H9 (cell line): ENCODE measurements at places on chromosomes 6 and 20. TPM values are rescaled to one million over a fixed set of nuclear protein-coding genes. Genes with fewer than 3 reads are reported as not detected.

The CD93 gene
- not detected in 2 replicates for total RNA-seq

- DNase-seq = no peak
Observed at GRCh38 chr20:4018023-4018748, 2.8 kb upstream of the RNF24 start.

GRCh38 chr6:113833537-113833936, 23.6 kb upstream of the MARCKS start:
- no peak for DNase-seq

DNA sequence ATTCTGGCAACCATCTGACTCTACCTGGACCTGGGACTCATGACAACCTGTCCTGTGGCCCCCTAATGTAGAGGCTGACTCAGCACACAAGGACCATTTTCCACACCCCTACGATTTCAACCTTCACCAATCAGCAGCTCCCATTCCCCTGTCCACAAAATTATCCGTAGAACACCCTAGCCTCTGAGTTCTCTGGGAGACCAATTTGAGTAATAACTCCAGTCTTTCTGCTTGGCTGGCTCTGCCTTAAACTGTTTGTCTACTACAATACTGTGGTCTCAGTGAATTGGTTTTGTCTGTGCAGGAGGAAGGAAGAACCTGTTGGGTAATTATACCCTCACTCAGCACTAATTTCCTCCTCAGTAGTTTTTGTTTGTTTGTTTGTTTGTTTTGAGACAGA, 99.3 kb upstream of the MRPS10 start:
- no peak for DNase-seq

DNA sequence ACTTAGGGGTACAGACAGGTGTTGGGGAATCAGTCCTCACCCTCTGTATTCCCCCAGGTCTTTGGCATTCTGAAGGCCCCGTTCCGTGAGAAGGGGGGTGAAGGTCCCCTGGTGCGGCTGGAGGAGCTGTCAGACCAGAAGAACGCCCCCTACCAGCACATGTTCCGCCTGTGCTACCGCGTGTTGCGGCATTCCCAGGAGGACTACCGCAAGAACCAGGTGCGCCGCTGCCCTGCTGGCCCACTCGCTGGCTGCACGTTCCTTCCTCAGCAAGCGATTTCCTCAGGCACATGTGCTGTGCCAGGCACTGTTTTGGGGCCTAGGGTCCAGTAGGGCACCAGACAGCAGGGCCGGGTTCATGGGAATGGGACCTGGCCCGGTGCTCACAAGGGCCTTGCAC, 44.4 kb downstream of the UQCC2 start:
- no peak for DNase-seq

The AHCY gene
- total RNA-seq = 461 and 473 TPM in 2 replicates

The MAD2L1BP gene
- total RNA-seq = 46.3 and 47.6 TPM in 2 replicates

GRCh38 chr6:87902383-87902782, 145.3 kb upstream of the SPACA1 start:
- DNase-seq = no peak

DNA sequence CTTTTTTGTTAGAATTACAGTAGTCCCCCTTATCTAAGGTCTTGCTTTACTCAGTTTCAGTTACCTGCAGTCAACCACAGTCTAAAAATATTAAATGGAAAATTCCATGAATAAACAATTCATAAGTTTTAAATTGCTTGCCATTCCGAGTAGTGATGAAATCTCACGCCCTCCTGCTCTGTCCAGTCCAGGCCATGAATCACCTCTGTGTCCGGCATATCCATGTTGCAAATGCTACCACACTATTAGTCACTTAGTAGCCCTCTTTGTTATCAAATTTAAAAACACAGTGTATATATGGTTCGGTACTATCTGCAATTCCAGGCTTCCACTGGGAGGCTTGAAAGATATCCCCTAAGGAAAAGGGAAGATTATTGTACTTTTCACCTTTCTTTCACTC, 164.6 kb upstream of the FAM83B start:
- DNase-seq = no peak

The PLG gene
- not detected in 2 replicates for total RNA-seq

The MAP3K7 gene
- total RNA-seq = 29.2 and 31.3 TPM in 2 replicates

DNA sequence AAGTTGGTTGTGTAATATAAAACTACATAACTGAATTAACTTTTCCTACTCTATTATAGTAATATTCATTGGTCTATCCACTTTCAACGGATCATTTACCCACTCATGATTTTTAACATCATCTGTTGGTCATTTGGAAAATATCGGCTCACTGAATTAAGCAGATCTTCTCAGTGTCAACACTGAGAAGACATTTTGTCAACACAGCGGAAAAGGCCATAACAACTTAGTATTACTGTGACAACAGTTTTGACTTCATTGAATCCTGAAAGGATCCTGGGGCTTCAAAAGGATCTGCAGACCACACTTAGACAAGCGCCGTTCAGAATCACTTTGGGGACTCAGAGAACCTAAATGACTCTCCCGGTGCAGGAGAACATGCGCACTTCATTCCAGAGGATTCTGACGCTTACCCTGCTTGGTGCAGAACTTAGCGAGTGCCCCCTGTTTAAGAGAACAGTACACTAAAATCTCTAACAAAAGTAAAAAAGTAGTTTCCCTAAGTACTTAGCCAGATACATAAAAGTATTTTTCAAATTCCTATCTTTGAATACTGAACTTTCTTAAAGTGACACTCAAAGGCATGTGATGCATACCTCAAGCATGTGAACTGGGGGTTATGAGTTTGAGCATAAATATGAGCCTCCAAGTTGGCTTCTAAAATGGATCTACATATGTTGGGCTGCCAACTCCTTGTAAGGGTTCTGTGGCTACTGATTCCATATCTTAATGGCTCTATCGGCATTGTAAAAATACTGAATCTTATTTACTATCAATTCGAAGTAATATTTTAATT, 4.0 kb downstream of the ZBTB2 start:
- DNase-seq = no peak
